ENCODE measurements at places on chromosomes 12 and 14. TPM values are rescaled to one million over a fixed set of nuclear protein-coding genes. Genes with fewer than 3 reads are reported as not detected.
A peak's percentile ranks its signal among the peaks of the same experiment; 100 is the strongest.

The KRT78 gene
- total RNA-seq: not detected

The ALDH1L2 gene
- total RNA-seq: 1.4 TPM

The SLC25A21 gene
- total RNA-seq: not detected

The SIX1 gene
- 0.48 TPM for total RNA-seq

The ADAM21 gene
- total RNA-seq: not detected

The TMEM121 gene
- total RNA-seq: 8.2 TPM

The MUCL1 gene
- not detected for total RNA-seq

The TAS2R7 gene
- total RNA-seq: not detected

The PIP4K2C gene
- total RNA-seq: 24.6 TPM

The SPX gene
- 1.1 TPM for total RNA-seq

The GPX2 gene
- not detected for total RNA-seq

DNA sequence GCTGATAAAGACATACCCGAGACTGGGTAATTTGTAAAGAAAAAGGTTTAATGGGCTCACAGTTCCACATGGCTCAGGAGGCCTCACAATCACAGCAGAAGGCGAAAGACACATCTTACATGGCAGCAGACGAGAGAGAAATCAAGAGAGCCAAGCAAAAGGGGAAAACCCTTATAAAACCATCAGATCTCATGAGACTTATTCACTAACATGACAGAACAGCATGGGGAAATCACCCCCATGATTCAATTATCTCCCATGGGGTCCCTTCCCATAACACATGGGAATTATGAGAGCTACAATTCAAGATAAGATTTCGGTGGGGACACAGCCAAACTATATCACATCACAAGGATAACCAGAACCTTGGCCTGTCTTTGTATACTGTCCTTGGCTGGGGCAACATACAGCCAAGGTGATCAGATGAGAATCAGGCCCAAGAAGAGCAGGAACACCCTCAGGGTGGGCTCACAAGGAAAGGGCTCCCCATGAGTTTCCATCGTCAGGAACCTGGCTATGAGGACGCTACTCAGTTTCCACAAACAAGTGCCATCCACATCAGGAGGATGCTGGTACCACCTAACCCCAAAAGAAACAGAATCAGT, 152.7 kb downstream of the FOXN3 start:
- H3K4me3 ChIP-seq: no peak overlapping the region
- no peak for DNase-seq
- no peaks in the 10 kb centered on the region for H3K27me3 ChIP-seq
- peaks cover 34% of the 10 kb centered on the region for H3K36me3 ChIP-seq

DNA sequence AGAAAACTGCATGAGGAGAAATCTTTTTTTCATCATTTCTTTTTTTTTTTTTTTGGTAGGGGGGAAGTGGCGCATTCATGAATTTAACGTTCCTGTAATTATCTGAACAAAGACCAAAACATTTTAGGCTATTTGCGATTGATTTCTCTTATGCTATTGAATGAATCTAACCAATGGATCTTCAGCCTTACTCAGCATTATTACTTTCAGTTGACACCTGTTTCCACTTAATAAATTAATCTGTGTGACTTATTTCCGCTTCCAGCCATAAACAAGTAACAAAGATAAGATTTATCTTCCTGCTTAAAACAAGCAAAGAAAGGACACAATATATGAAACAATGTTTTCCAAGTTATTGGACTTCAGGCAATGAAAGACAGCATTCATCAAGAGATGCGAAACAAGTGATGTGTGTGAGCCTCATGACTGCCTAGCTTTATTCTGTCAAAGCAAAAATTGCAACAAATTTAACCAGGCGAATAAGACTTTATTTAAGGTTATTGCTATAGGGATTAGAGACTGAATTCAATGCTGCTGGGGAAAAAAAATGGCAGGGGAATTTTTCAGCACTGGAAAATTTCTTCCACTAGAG, 1026.9 kb downstream of the LRFN5 start:
- DNase-seq: no peak
- H3K36me3 ChIP-seq: no peaks in the 10 kb centered on the region
- no peak overlapping the region for H3K27ac ChIP-seq
- no peaks in the 10 kb centered on the region for H3K27me3 ChIP-seq
- no peaks in the 10 kb centered on the region for H3K4me1 ChIP-seq

DNA sequence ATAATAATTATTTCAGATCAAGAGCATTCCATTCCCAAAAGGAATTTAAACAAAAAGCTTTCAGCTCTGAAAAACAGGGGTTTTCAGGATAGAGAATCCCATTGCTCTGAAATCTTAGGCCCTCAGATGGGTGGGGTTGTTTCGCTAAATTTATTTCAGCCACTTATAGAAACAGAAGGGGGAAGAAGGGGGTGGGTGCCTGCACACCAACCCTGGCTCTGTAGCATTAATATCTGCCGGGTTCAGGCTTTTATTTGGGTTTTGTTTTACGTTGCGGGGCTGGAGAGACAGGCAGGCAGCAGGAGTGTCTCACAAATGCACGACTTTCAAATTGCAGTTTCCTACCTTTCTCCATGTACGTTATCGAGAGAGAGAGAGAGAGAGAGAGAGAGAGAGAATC, 12.5 kb upstream of the ZFP36L1 start:
- H3K27me3 ChIP-seq: no peaks in the 10 kb centered on the region
- peaks cover 15% of the 10 kb centered on the region for H3K36me3 ChIP-seq
- H3K4me1 ChIP-seq: peaks cover 5% of the 10 kb centered on the region
- H3K27ac ChIP-seq: no peak overlapping the region
- no peak for DNase-seq

GRCh38 chr12:94690198-94690771, 39.9 kb upstream of the TMCC3 start:
- H3K27ac ChIP-seq: no peak overlapping the region
- no peaks in the 10 kb centered on the region for H3K36me3 ChIP-seq
- no peak for DNase-seq

GRCh38 chr14:54175298-54175942, 218.8 kb upstream of the BMP4 start:
- peaks cover 51% of the 10 kb centered on the region for H3K27me3 ChIP-seq
- H3K36me3 ChIP-seq: no peaks in the 10 kb centered on the region
- no peak overlapping the region for H3K27ac ChIP-seq
- peak; percentile 22 for DNase-seq
- no peak overlapping the region for H3K4me3 ChIP-seq

DNA sequence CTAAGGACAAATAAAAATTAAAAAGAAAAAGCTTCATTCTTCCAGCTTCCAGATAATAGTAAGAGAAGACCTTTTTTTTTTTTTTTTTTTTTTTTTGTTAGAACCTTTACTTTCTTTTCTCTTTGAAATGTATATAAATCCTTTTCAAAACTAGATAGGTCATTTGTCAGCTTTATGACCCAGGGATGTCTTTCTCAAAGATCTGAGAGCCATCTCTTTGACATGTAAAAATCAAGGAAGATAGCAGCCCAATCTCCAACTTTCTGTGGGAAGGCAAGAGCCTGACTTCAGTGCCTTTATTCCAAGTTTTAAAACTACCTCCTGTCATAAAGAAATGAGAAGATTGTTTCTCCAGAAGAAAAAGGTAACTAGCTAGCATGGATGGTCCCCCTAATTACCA, 203.3 kb upstream of the LRFN5 start:
- no peak for DNase-seq
- H3K27ac ChIP-seq: no peak overlapping the region
- no peaks in the 10 kb centered on the region for H3K36me3 ChIP-seq
- no peaks in the 10 kb centered on the region for H3K4me1 ChIP-seq
- H3K4me3 ChIP-seq: no peak overlapping the region

DNA sequence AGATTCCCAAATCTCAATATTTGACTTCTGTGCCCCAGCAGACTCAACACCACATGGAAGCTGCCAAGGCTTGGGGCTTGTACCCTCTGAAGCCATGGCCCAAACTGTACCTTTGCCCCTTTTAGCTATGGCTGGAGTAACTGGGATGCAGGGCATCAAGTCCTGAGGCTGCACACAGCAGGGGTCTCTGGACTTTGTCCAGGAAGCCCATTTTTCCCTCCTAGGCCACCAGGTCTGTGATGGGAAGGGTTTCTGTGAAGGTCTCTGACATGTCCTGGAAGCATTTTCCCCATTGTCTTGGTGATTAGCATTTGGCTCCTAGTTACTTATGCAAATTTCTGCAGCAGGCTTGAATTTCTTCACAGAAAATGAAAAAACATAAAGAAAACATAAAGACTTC, 762.3 kb downstream of the GALC start:
- no peak overlapping the region for H3K4me3 ChIP-seq
- H3K27me3 ChIP-seq: no peaks in the 10 kb centered on the region
- H3K4me1 ChIP-seq: no peaks in the 10 kb centered on the region
- no peaks in the 10 kb centered on the region for H3K36me3 ChIP-seq
- DNase-seq: no peak

DNA sequence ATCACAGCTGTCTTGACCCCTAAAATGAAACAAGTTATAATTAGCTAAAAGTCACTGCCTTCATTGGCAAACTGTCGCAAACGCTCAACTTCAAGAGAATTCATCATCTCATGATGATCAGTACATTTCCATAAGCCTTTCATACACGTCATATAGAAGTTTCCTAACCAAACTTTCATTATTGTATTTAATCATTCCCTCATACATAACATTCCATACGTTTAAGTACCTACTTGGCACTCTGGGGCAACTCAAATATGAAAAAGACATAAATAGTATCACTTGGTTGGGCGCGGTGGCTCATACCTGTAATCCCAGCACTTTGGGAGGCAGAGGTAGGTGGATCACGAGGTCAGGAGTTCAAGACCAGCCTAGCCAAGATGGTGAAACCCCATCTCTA, 12.4 kb upstream of the PPP2R5E start:
- no peaks in the 10 kb centered on the region for H3K36me3 ChIP-seq
- no peak overlapping the region for H3K27ac ChIP-seq
- no peaks in the 10 kb centered on the region for H3K27me3 ChIP-seq
- DNase-seq: no peak
- H3K4me3 ChIP-seq: no peak overlapping the region

DNA sequence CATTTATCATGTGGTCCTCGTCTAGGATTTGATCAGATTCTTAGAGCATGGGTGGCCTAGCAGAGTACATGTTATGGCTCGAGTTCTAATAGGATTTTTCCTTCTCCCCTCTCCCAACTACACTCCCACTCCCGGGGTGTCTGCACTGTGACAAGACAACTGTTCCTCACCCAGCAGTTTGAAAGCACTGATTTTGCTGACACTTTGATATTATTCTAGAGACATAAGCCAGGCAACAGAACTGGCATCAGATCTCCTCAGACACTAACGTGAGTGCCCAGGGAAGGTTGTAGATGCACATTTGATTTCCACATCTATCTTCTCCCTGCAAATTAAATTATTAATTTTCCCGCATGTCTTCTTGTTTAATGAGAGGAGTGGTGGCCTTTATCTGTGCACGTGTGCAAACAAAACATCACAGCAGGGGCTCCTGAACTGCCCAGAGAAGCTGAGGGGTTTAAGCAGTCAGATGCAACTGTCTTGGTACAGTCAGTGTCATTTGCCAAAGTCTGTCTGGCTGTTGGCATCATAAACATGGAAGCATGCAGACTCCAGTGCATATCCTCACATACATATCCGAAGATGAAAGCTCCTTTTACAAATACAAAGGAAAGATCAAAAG, 491.8 kb downstream of the NPAS3 start:
- no peak overlapping the region for H3K27ac ChIP-seq
- no peak overlapping the region for H3K4me3 ChIP-seq
- H3K4me1 ChIP-seq: peaks cover 1% of the 10 kb centered on the region
- H3K36me3 ChIP-seq: no peaks in the 10 kb centered on the region
- H3K27me3 ChIP-seq: no peaks in the 10 kb centered on the region

GRCh38 chr12:64390275-64390851, at the start of gene C12orf56:
TSS of gene C12orf56 (minus strand) at chr12:64390758. CDS start at chr12:64390565, 193 bp downstream.
- H3K27me3 ChIP-seq: peaks cover 13% of the 10 kb centered on the region
- no peaks in the 10 kb centered on the region for H3K36me3 ChIP-seq
- H3K4me3 ChIP-seq: peak within 1 kb of the TSS; percentile 72
- H3K27ac ChIP-seq: no peak within 1 kb of the TSS
- H3K4me1 ChIP-seq: peaks cover 10% of the 10 kb centered on the region

DNA sequence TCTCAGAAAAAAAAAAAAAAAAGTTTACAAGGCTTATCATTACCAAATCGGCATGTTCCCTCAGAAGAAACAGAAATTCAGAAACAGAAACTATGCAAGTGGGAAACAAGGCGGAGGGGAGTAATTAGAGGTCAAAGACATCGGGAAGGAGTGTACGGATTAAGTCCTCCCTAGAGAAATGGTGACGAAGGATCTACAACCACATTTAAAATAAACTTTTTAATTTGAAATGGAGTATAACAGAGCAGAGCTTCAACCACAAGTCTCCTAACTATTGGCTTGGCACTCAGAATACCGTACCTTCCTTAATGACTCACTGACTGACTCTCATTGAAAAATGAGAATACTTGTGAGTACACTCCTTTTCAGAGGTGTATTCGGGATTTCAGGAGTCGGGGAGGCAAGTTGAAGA, 908 bp downstream of the ENTPD5 start:
- no peak for DNase-seq
- H3K27me3 ChIP-seq: peaks cover 2% of the 10 kb centered on the region
- peak overlapping the region; percentile 97 for H3K4me3 ChIP-seq
- H3K27ac ChIP-seq: peak overlapping the region; percentile 98

DNA sequence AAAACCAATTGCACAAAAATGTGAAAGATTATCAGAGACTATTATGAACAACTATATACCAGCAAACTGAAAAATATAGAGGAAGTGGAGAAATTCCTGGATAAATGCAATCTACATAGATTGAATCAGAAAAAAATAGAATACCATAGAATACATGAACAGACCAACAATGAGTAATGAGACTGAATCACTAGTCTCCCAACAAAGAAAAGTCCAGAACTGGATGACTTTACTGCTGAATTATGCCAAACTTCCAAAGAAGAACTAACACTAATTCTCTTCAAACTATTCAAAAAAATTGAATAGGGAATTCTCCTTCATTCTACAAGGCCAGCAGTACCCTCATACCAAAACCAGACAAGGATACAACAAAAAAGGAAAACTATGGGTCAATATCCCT, 60.6 kb downstream of the GUCY2C start:
- peaks cover 21% of the 10 kb centered on the region for H3K27me3 ChIP-seq
- H3K4me3 ChIP-seq: no peak overlapping the region
- no peaks in the 10 kb centered on the region for H3K36me3 ChIP-seq

DNA sequence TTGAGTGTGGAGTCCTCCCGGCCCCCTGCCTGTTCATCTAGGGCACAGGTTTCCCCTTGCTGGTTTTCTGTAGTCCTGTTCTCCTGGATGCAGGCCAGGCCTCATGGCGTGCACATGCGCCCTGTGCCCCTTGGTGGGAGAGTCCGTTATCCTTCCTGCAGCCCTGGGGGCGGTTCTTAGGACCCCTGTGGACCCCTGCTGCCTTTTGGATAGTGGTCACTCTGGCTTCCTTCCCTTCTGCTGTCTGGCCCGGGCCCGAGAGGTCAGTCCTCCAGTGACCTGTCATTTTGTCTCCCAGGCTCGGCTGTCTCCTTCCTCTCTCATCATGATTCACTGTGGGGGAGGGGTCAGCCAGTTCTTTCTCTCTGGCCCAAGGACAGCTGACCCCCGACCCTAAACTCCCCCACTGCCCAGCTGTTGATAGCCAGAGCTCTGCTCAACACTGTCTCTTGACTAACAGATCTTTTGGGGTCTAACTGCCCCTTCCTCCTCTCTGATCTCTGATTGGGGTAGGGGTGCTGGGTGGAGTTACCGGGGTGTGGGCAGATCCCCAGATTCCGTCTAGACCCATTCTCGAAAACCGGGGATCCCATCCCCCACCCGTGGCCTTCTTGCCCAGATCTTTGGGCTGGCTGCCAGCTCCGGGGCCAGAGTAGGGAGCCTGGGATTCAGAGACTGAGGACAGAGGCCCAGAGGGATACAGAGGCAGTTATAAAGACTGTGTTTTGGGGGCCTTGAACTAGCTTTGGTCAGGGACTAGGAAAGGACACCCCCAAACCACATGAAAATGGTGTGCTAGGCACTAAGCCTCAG, 7.0 kb downstream of the CCND2 start:
- H3K4me1 ChIP-seq: peaks cover 59% of the 10 kb centered on the region
- no peak for DNase-seq
- H3K36me3 ChIP-seq: peaks cover 97% of the 10 kb centered on the region
- peak overlapping the region; percentile 58 for H3K4me3 ChIP-seq
